Stimulated activated CD4-positive, alpha-beta T cell treated with anti-CD3 and anti-CD28 coated beads, Interleukin-4, amount 100 ng/mL, for 4 hours (primary cell): ENCODE measurements at places on chromosomes 12 and 14.

DNA sequence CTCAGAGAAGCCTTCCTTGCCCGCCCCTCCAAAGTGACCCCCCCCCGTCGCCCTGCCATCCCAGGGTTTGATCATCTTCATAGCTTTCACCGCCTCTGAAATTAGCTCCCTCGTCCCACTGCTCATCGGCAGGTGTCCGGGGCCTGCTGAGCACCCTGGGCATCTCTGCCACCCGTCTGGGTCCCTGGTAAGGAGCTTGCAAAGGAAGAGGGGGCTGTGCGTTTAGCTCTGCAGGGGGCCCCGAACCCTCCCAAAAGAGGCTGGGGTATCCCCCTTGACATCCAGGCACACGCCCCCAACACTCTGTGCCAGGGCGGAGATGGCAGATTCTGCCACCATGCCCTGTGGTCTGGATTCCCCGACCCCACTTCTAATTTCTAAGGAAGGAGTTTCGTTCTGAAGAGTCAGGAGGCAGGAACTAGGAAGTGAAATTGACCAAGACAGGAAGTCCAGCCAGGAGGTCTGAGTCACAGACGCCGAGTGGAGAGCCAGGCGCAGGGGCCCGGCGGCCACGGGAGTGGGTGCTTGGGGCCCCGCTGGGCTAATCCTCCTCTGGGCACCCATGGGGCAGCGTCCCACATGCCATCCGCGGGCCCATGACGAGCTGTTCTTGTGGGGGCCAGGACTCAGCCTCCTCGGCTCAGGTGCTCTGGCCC, 95.7 kb downstream of the RFLNA start:
- no peak for DNase-seq

GRCh38 chr12:53145383-53146260, 34.9 kb upstream of the ZNF740 start:
- DNase-seq: no peak

- DNase-seq: no peak
Observed at GRCh38 chr12:60210756-60211155, 614.9 kb downstream of the SLC16A7 start.

DNA sequence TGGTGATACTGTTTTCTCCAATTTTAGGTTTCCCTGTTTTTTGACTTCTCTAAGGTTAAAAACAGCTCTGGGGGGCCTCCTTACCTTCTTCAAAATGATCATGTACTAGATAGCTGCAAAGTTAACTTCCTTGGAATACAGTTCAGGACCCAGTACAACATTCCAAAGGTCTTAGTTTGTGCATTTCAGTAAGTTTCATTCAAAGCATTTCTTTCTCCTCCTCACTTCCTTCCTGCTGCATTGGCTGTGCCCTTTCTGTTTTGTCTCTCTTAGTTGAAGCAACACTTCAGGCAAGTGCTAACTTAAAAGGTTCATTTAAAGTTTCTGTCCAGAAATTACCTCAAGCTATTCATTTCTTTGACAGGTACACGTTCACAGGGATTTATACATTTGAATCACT, 95.7 kb downstream of the SCN8A start:
- no peak for DNase-seq

DNA sequence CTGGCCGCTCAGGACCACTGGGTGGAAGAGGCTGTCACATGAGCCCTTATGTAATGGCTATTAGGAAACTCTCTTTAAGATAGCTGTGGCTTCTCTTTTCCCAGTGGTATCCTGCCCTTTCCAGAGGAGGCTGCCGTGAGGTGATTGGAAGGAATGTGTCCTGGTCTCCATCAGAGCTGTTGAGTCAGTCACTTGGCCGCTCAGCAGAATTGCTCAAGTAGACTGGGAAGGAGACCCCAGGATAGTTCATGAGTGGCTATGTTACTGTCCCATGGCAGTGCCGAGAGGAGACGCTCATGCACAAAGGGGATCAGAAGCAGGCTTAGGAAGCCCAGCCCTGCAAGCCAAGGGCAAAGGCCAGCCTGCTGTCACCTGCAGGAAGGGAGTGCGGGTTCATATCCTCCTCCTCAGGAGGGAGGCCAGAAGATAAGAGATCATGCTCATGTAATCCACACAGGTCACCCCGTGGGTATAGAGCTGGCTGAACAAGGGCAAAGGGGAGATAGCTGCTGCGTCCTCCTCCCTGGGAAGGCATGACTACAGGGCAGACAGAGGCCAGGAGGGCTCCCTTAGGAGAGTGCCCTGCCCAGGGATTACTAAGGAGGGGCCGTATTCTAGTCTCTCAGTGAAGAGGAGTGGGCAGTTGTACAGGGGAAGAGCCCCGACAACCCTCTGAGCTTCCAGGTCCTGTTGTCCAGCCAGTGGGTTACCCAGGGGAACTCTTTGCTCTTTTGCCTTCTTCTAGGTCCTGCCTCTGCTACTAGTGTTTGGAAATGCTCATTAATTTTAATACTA, 137.0 kb upstream of the MAX start:
- no peak for DNase-seq
